CD4-positive, alpha-beta T cell treated with Interleukin-17A for 4 hours (primary cell): ENCODE measurements at places on chromosomes 2 and 18.

GRCh38 chr2:18662689-18663088, 73.3 kb upstream of the NT5C1B start:
- no peak for DNase-seq

GRCh38 chr2:160207271-160207670, 7.2 kb upstream of the ITGB6 start:
- DNase-seq, result no peak

DNA sequence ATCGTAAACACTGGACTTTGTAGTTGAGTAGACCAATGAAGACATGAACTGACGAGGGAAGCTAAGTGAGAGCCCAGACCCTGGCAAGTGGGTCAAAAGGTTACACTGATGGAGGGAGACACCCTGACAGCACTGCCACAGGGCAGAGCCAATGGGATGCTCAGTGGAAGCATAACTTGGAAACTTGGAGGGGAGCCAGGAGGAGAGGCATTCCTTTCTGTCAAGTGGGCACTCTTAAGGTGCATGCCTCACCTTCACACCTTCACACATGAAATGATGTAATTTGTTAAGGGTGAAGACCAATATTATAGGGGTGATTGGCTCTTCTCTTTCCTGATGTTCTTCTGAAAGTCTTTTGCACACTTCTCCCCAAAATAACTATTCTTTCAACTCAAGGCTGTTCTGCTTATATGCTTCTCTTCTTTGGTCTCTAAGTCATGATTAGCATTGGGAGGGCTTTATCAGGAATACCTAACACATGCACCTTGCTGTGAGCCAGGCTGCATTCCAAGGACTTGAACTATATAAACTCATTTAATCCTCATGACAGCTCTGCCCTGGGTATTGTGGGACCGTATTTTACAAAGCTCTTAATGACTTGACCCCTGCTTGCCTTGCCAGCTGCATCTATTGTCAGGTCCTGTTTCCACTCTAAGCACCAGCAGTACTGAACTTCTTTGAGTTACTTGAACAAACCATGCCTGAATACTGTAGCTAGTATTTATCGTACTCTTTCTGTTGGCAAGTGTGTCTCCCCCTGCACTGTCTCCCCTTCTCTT, 19.0 kb downstream of the RPL37A start:
- no peak for DNase-seq

DNA sequence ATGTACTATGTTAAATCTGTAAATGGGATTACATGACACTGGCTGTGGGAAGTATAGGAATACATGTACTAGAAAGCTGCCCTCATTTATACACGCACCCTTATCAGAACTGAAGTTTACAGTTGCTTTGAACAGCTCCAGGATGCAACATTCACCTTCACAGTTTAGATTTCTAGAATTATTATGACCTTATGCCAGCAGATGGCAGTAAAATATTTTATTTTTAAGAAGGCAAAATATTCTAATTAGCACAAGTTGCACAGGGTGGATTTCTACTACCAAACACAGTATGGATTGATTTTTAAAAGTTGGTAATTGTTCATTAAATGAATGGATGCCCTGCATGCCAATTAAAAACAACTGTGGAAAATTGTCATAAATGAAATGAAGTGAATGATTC, 670.4 kb downstream of the KCNJ3 start:
- DNase-seq, result no peak

DNA sequence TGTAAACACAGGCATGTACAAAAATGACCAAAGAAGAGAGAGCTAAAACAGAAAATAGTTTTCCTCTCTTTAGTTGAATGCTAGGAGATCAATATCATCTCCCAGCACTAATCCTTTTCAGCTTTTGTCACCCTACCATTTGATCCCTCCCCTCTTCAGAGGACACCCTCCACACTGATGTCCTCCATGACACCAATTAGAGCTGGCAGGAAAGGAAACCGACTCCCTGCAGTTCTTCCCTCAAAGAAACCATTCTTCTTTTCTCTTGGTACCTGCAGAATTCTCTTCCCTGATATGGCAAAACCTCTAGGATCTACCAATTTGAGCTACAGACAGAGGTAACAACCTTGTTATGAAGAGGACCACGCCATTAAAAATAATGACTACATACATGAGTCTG, 5.3 kb downstream of the EPB41L3 start:
- DNase-seq, result no peak

DNA sequence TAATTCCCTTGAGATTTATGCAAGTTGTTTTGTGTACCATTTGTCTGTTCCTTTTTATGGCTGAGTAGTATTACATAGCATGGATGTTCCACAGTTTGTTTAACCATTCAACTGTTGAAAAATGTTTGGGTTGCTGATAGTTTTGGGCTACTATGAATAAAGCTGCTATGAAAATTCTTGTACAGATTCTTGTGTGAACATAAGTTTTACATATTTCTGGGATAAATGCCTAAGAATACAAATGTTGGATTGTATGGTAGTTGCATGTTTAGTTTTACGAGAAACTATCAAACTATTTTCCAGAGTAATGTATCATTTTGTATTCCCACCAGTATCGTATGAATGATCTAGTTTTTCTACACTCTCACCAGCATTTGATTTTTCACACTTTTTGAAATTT, 407.3 kb downstream of the PLCL1 start:
- DNase-seq, result no peak

- DNase-seq, result no peak
Measured at GRCh38 chr2:28444956-28445355, 50.9 kb upstream of the PLB1 start.

GRCh38 chr2:120599656-120600055, 136.0 kb upstream of the GLI2 start:
- no peak for DNase-seq

GRCh38 chr2:10168221-10168620, 45.7 kb downstream of the RRM2 start:
- no peak for DNase-seq

- no peak for DNase-seq
Measured at GRCh38 chr2:50196775-50197480, 835.0 kb downstream of the NRXN1 start.

DNA sequence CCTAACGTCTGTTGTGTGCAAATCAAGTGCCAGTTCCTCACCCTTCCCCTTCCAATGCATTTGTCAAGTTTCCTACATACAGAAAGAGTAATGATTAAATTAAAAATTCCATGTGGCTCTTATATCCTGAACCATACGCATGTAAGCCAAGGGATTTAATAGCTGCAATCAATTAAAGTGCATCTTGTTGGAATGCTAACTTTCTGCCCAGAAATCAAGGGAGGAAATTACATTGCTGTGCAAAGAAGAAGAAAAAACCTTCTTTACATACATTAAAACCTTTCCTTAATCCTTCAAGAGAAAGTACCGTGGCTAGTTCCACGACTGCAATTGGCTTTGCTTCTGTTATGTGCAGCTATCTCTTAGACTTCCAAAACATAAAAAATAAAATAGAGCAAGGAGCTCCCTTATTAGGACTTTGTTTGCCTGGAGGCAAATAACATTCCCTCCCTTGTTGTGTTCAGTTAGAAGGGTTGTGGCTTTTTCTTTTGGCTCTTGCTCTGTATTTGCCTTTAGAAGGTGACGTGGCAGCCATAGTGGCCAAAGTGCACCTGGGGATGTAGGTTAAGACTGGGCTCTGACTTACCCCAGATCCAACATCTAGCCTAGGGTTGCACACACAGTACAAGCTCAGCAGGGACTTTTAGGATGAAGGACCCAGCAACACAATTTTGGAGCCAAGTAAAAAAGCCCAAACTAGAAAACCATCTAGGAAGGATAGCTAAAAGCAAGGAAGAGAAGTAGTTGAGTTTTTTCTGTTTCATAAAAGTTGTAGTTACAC, 158.3 kb downstream of the ANTXR1 start:
- no peak for DNase-seq

DNA sequence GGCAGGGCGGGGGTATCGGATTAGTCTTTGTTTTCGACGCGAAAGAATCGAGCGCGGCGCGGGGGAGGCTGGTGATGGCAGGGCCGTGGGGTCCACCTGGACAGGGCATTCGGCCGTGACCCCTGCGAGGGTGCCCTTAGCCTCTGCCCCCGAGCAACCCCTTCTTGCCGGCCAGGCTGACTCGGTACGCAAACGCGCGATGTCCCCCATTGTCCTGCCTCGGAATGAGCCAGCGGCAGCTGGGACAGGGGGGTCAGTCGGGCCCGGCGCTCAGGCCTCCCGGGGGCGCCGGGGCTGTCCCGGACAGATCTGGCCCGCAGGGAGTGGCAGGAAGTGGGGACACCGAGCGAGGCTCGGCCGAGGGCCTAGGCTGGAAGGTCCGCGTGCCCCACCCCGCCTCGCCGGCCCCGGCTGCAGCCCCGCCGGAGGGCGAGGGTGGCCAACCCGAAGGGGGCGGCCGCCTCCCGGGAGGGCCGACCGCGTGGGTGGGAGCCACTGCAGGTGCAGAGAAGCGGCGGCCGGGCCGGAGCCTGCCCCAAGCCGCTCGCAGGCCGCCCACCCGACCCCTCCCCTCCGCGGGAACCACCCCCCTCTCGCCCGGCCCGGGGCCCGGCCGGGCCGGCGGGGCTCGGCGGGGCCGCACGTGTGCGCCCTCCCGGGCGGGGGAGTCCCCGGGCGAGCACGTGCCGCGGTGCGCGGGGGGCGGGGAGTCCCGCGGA, at the start of gene TET3:
TSS of gene TET3 (plus strand) at position 708 of the 719 bp plus-strand sequence. CDS start 1,494 bp downstream, outside the sequence.
- peak; percentile 46 for DNase-seq

DNA sequence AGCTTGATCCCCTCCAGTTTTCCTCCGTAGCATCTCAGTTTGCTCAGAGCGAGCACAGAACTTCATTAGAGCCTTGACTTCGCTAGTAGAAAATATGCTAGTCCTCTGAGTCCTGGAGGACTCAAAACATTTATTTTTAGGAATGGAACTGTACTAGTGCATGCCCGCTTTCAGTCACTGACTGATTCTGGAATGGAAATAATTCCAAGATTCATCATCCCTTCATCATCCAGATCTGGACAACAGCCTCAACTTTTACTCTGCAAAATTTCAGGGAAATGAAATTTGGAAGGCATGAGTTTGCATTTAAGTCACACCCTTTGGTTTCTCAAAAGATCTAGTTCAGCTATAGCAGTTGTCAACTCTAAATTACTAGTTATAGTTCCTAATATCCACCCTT, 304.6 kb downstream of the XIRP2 start:
- no peak for DNase-seq

GRCh38 chr2:169452080-169452479, 27.2 kb upstream of the BBS5 start:
- DNase-seq, result no peak

- no peak for DNase-seq
Measured at GRCh38 chr2:121897335-121897970, 142.0 kb downstream of the TSN start.

DNA sequence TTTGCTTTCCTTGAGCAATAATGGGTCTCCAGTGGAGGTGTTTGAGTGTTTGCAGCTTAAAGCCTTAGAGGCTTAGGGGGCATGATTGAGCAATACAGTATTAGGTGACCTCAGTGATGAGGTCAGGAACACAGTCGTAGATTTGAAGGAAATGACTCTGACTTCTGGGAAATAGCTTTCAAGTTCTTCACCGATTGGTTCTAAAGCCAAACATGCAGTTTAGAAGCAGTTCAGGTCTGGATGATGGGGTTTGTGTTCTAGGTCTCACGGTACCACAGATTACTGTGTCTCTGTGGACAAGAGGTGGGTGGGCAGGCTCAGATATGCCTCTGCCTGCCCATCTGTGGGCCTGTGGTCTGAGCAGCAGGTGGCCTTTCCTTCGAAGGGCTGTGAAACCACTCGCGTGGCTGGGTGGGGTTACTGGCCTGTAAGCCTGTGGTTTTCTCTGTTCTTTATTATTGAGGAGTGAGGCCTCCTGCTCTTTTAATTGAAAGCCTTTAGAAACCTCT, 7.8 kb downstream of the MTHFD2 start:
- peak; percentile 11 for DNase-seq

DNA sequence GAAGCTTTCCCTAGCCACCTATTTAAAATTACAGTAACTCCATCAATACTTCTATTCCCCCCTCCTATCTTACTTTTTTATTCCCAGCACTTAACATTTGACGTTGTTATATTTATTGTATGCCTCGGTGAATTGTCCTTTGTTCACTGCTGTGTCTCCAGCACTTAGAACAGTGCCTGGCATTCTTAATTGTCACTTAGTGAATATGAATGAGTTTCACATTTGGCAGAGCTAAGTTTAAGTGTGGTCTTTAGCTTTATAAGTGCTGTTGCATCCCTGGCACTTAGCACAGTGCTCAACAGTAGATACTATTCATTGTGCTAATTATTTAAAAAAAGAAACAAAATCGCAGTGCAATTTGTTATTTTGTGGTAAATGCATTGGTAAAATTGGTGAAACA, 1.7 kb downstream of the RMP24 start:
- no peak for DNase-seq

- no peak for DNase-seq
Measured at GRCh38 chr2:120415728-120416509, 70.0 kb downstream of the INHBB start.

- no peak for DNase-seq
Measured at GRCh38 chr2:207873794-207874193, 104.1 kb upstream of the FZD5 start.

DNA sequence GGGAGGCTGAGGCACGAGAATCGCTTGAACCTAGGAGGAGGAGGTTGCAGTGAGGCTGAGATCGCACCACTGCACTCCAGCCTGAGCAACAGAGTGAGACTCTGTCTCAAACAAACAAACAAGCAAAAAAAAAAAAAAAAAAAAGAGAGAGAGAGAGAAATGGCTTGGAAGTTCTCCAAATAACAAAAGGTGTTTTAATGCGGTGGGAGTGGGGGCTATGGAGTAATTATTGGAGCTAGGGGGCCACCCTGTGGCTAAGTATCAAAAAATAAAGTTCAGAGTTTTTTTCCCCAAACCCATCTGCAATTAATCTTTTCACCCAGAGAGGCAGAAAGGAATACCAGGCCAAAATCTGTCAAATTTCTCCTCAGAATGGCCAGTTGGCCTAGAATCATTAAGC, 23.0 kb upstream of the CEP68 start:
- DNase-seq, result peak; percentile 23

DNA sequence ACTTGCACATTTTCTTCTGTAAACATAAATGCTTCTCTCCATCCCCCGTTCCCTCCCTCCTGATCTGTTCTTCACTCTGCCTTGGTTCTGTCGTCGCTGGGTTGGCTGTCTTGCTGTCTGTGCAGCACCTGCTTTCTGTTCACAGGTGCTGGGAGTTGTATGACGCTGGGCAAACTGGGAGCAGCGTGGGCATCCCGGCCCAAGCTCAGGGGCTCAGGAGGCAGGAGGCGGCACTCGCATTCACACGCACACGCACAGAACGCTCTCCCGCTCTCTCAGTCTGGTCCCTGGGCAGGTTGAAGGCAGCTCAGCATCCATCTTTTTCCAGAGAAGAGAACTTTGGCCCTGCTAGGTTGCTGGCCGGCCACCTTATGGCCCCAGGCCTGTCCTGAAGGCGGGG, 55.7 kb downstream of the GBX2 start:
- no peak for DNase-seq
